Activated naive CD4-positive, alpha-beta T cell (primary cell): ENCODE measurements at places on chromosomes 1 and 21.
A peak's percentile ranks its signal among the peaks of the same experiment; 100 is the strongest.

GRCh38 chr1:36852586-36852985, 181.7 kb downstream of the GRIK3 start:
- no peak for DNase-seq

DNA sequence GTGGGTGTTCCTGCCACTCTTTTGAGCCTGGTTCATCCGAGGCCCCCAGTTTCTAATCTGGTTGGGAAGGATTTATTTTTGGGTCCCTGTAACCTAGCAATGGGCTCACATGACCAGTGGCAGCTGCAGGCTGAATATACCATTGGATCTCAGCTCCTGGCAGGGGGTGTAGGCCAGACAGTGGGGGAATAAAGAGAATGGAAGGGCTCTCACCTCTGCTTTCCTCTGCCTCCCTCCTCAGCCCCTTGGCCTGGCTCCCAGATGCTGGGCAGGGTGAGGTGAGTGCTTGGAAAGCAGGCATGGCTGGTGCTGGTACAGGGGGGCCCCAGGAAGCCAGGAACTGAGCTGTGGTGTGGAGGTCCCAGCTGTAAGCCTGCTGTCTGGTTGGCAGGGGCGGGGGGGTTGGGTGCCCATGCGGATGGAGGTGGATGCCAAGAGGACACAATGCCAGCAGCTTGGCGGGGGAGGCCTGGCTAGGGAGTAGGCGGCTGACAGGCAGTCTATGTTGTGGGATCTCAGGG, 3.6 kb upstream of the GPR61 start:
- no peak for DNase-seq

DNA sequence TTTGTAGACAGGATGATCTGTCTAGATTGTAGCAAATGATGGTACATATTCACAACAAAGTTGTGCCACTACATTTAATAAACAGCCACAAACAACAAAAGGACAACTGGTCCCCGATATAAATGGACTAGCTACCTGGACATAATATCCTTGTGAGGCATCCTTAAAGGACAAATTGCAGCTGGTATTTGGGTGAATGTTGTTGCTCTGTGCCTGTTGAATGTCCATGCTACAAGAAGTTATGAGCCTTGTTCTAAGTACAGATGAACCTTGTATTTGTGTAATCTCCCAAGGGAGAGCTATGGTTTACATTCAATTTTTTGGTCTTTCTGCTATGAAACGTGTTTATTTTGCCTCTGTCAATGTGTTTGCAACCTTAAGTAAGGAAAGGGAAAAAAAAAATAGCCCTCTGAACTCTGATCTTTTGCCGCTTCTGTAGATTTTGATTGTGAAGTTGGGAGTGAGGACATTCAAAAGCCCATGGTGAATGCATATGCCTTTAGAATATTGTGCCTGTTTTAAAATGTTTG, 26.5 kb downstream of the SFT2D2 start:
- DNase-seq, result no peak

DNA sequence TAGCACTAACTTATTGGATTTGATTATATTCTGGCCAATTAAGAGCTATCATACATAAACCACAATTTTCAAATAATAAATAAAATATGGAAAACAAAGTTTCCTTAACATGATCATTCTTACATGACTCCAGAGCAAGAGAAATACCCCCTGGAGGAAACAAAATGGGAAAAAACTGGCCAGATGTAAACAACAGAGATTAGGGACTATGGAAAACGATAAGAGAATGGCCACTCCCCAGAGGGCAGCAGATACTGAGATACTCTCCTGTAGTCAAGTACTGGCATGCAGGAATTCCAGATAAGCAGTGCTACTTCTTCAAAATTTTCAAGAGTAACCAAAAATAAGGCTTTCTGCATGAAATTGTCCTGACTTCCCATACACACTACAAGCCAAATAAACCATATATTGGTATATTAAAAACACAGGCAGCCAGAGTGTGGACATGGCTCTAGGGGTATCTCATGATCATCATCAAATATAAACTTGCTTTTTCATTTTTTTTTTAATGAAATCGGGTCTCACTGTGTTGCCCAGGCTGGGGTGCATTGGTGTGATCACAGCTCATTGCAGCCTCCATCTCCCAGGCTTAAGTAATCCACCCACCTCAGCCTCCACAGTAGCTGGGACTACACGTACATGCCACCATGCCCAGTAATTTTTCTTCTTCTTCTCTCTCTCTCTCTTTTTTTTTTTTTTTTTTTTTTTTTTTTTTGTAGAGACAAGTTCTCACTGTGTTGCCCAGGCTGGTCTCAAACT, 118.5 kb downstream of the EIF4G3 start:
- no peak for DNase-seq

DNA sequence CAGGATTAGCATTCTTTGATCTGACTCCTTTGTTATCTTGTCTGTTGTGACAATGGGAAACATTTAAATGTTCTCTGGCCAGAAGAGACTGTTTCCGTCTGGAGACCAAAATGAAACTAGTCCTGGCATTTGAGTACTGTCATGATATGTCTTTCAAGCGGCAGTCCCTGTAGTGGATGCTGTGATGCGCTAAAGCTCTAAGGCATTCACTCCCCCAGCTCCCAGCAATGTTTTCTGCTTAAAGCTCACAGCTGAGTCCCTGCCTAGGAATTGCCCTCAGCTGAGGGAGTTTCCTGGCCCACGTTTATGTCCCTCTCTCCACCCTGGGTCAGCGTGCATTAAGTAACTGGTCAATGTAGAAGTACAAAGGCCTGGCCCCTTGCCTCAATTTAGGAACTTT, 109.4 kb downstream of the UCHL5 start:
- DNase-seq, result no peak

- no peak for DNase-seq
These were observed 367.0 kb upstream of the NEGR1 start for GRCh38 chr1:72649211-72649888.

- no peak for DNase-seq
These were observed 65.2 kb upstream of the TARBP1 start for GRCh38 chr1:234544087-234544579.

- DNase-seq, result no peak
These were observed 22.1 kb downstream of the LRRC52 start for GRCh38 chr1:165565751-165566490.

DNA sequence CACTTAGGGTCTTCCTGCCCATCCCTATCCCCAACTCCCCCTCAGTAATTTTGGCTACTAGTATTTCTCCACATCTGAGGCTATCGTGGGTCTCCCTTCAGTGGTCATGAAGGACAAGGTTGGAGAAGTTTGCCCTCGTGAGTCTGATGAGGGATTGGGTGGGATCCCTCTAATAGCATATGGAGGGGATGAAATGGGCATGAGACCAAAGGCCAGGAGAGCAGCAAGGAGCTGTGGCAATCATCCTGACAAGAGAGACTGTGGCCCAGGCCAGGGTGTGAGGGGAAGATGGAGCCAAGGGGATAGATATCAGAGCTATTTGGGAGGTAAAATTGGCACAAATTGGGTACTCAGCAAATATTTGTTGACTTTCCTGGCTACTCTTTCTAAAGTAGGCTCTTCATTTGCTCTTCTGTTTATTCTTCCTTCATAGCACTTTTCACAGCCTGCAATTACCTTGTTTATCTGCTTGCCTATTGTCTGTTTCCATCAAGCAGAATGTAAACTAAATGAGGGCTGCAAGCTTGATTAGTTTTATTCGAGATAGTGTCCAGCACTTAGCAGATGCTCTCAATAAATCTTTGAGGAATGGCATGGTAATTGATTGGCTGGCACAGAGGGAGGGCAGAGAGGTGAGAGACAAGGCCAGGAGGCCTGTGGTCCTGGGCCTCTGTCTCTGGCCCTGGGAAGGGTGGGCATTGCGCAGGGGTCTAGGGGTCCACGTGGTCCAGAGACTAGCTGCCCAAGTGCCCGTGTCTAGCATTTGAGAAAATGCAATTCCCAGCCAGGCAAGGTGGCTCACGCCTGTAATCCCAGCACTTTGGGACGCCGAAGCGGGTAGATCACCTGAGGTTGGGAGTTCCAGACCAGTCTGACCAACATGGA, 1.5 kb upstream of the PLK3 start:
- no peak for DNase-seq

DNA sequence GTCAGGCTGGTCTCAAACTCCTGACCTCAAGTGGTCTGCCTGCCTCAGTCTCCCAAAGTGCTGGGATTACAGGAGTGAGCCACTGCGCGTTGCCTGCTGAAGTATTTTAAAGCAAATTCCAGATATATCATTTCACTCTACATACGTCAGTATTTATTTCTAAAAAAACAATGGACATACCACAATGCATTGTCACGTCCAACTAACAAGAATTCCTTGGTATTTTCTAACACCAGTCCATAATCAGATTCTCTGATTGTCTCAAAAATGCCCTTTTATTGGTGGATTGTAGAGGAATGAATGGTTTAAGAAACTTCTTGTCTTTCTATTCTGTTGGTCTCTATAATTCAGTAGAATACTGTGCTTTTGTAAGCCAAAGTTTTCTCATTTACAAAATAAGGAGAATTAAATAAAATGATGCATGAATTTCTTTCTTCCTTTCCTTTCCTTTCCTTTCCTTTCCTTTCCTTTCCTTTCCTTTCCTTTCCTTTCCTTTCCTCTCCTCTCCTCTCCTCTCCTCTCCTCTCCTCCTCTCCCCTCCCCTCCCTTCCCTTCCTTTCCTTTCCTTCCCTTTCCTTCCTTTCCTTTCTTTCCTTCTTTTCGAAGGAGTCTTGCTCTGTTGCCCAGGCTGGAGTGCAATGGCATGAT, 55.8 kb downstream of the VPS13D start:
- no peak for DNase-seq

DNA sequence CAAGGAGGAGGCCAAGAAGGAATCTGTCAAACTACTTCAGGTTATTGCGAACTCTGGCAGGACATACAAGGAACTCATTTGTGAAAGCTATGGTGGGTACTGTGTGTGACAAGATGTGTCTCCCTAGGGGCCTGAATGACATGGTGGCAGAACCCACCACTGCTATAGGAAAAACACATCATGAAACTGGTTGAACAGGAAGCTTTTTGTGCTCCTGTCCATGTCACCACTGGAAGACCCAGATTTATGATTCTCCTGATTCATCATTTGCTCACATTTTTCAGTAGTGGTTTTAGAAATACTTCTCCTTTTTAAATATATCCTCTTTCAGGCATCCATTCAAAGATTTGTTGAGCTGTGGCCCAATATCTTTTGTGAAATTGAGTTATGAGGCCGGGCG, 23.6 kb downstream of the ARMH1 start:
- no peak for DNase-seq

DNA sequence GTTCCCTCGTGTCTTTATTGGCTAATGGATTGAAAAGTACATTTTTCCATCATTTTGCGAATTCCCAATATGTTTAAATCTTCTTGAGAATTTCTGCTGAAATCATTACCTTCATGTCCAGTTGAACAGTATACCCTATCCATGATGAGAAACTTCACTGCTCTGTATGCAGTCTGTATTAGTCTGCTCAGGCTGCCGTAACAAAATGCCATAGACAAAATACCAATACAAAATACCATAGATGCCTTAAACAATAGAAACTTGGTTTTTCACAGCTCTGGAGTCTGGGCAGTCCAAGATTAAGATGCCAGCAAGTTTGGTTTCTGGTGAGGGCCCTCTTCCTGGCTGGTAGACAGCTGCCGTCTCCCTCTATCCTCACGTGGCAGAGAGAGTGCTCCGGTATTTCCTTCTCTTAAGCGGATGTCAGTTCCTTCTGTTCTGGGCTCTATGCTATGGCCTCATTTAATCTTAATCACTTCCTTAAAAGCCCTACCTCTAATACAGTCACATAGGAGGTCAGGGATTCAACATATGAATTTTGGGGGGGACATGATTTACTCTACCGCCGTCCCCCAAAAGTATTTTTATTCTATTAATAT, 27.0 kb downstream of the CXADR start:
- no peak for DNase-seq

DNA sequence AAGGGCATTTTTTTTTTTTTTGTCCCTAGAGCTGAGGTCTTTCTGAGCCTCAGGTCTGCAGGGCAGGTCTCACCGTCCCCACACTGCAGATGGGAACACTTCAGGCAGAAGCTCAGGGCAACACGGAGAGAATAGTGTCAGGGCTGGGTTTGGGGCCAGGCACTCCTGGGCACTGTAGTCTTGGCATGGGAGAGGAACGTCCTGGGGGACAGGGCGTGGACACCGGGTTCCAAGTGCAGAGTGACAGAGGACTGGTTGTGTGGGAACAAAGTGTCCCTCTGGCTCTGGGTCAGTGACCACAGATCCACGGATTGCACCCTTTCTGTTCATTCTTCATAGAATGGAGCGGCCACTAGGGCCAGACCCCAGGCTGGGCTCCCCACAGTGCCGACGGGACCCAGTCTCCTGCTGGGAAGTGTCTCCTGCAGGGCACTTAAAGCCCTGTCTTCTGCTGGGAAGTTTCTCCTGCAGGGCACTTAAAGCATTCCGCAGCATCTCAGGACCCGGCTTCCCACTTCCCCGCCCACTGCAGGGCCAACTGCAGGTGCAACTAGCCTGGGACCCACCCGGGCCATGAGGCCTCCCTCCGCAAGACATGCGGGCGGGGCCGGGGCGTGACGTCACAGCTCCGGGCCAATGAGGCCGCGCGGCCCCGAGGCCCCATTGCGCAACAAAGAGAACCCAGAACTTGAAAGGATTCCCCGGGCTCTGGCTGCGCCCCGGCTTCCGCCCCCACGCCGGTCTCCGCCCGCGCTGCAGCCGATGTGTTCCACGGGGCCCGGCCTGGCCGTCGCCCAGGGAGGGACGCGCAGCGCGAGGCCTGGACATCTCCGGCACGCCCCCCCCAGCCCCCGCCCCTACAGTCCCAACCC, 1.2 kb downstream of the GPR153 start:
- DNase-seq, result peak; percentile 32

GRCh38 chr1:93095804-93096585, 16.9 kb downstream of the MTF2 start:
- no peak for DNase-seq

DNA sequence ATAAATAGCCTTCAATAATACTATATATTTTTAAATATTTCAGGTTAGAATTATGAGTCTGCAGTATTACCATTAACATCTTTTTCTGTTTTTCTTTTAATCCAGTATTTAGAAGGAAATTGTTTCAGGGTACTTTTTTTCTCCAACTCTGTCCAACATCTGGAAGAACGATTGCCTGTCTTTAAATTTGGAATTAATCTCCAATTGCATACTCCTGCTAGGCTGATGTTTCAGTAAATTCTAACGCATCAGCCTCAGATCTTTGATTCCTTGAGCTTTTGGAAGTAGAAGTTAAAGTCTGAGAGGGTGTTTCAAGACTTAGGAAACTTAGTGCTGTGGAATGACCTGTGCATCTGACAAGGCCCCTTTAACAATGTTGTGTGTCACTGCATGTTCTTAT, 20.3 kb downstream of the NFIA start:
- no peak for DNase-seq

GRCh38 chr1:26530410-26530894, 891 bp downstream of the RPS6KA1 start:
- DNase-seq, result no peak

GRCh38 chr1:10680487-10680886, 116.0 kb downstream of the CASZ1 start:
- DNase-seq, result no peak

DNA sequence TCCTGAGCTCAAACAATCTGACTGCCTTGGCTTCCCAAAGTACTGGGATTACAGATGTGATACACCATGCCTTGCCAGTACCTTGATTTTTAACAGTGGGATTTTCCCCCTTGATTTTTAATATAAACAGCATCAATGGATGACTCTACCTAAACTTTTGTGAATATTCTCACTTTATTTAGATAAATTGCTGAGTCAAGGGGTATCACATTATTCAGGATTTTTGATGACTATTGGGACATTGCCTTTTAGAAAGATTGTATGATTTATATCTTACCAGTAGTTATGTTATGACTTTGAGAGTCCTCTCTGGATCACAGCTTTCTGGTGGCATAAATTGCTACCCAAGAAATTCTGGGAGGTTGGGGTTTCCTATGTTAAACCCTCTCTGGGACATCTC, 112.5 kb upstream of the SPAG17 start:
- no peak for DNase-seq

- DNase-seq, result no peak
These were observed 138.2 kb upstream of the BRINP3 start for GRCh38 chr1:190615818-190616217.
